ENCODE measurements at places on chromosomes 2 and 18. TPM values are rescaled to one million over a fixed set of nuclear protein-coding genes. Genes with fewer than 3 reads are reported as not detected.

Gene SMYD1
- not detected for total RNA-seq

Gene MC4R
- total RNA-seq, result not detected

Gene ZNF892
- total RNA-seq, result 1.3 TPM

Gene TRAF3IP1
- total RNA-seq, result 9.1 TPM

Gene DHX57
- 7.1 TPM for total RNA-seq

Gene C2orf81
- total RNA-seq, result 0.23 TPM

Gene CNDP1
- 8.2 TPM for total RNA-seq

Gene ST8SIA5
- 0.05 TPM for total RNA-seq

Gene KCNE4
- total RNA-seq, result 0.28 TPM

Gene FOXI3
- total RNA-seq, result not detected

Gene L3MBTL4
- 15.0 TPM for total RNA-seq

Gene PPM1G
- 45.5 TPM for total RNA-seq

Gene RBM44
- total RNA-seq, result 0.75 TPM

Gene EPB41L3
- total RNA-seq, result 14.5 TPM

Gene TTN
- total RNA-seq, result 0.28 TPM

Gene CRYGC
- total RNA-seq, result not detected

Gene RHOB
- total RNA-seq, result 82.6 TPM

Gene TRABD2A
- total RNA-seq, result 0.84 TPM

Gene LIMS4
- not detected for total RNA-seq

Gene SCN2A
- total RNA-seq, result 0.05 TPM

Gene CASP10
- total RNA-seq, result 8.7 TPM

Gene UGT1A5
- total RNA-seq, result 1.6 TPM

Gene DRC1
- total RNA-seq, result not detected

Gene PROC
- total RNA-seq, result 150 TPM

Gene IL36A
- total RNA-seq, result not detected

Gene SCYGR6
- total RNA-seq, result not detected

Gene RNF125
- total RNA-seq, result 3.8 TPM

Gene PCGF1
- total RNA-seq, result 11.1 TPM

Gene WDR7
- 19.8 TPM for total RNA-seq
